ENCODE measurements at places on chromosomes 5 and 9. TPM values are rescaled to one million over a fixed set of nuclear protein-coding genes. Genes with fewer than 3 reads are reported as not detected.

The C5orf52 gene
- total RNA-seq: not detected

DNA sequence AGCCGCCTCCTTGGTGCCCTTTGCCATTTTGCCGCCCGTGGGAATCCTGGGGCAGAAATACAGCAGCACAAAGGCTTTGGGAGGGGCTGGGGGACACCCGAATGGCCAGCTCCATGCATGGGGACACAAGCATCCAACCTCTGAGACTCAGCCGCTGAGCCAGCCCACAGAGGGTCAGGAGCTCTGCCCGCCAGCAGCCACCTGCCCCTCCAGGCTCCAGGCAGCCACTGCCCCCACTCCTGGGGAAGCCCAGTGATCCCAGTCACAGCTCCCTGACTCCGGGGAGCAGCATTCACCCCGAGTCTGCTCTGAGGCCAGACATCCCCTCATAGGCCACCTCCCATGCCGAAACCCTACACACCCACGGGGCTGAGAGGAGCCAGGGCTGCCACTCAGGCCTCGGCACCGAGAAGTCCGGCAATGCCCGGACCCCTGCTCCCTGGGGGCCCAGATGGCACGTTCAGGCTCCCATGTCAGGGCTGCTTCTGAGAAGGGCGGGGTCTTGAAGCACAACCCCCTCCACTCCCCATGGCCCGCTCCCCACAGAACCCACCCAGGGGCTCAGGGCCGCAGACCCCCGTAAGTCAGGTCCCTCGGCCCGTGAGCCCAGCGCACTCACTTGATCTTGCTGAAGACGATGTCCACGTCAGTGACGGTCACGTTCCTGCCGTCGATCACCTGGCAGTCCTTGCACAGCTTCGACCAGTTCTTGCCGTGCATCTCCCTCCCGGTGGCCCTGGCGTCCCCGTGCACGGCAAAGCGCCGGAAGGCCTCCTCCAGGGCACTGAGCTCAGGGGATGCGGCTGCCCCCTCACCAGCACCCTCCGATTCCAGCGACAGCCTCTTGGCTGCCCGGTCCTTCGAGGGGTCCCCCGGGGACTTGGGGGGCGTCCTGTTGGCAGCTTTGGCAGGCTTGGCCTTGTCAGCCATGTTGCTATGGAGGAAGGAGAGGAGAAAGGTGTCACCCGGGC lies 15.7 kb downstream of the TPPP start:
- H3K27me3 ChIP-seq: no peaks in the 10 kb centered on the region
- no peak overlapping the region for H3K4me3 ChIP-seq
- peak; percentile 41 for DNase-seq

- H3K27ac ChIP-seq: no peak overlapping the region
- H3K36me3 ChIP-seq: no peaks in the 10 kb centered on the region
- no peak for DNase-seq
- no peaks in the 10 kb centered on the region for H3K4me1 ChIP-seq
Observed at GRCh38 chr5:9523090-9523823, 22.6 kb downstream of the SEMA5A start.

DNA sequence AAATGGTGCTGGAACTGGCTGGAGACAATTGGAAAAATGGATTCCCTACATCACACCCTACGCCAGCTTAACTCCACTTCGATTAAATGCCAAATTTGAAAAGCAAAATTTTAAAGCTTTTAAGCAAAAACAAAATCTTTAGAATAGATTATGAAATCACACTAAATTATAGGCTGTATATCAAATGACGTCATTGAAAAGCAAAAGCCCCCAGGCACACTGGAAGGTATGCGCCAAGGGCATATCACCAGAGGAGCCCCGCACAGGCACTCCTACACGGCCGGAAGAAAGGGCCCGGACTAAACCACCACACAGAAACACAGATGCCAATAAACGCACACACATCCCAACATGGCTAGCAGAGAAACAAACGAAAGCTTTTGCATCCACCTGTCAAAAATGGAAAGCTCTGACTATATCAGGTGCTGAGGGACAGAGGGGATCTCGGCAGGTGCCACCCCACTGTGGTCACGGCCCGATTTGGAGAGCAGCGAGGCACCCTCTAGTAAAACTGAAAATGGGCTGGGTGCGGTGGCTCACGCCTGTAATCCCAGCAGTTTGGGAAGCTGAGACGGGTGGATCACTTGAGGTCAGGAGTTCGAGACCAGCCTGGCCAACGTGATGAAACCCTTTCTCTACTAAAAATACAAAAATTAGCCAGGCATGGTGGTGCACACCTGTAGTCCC lies 17.0 kb upstream of the MXD3 start:
- no peak for DNase-seq
- no peaks in the 10 kb centered on the region for H3K27me3 ChIP-seq
- H3K4me3 ChIP-seq: no peak overlapping the region
- no peak overlapping the region for H3K27ac ChIP-seq

The FRMD3 gene
- total RNA-seq: 0.31 TPM
